PC-9 (cell line): ENCODE measurements at places on chromosomes 16 and 17.

- DNase-seq, result no peak
Observed at GRCh38 chr16:4893103-4893862, 43.7 kb downstream of the PPL start.

DNA sequence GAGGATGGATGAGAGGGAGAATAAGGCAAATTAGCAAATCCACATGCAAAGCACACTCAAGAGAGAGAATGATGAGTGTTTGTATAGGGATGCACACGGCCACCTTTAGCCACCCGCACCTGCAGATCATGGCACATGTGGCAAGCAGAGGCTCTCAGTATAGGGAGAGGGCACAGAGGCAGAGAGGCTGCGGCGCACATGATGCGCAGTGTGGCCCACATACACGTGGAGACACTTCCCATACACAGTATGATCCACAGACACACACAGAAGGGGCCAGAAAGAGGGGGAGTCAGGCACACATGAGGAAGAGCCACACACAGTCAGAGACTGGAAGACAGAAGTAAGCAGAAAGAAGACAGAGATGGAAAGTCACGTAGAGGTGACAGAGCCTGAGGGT lies 6.5 kb upstream of the CHD3 start:
- DNase-seq, result no peak

DNA sequence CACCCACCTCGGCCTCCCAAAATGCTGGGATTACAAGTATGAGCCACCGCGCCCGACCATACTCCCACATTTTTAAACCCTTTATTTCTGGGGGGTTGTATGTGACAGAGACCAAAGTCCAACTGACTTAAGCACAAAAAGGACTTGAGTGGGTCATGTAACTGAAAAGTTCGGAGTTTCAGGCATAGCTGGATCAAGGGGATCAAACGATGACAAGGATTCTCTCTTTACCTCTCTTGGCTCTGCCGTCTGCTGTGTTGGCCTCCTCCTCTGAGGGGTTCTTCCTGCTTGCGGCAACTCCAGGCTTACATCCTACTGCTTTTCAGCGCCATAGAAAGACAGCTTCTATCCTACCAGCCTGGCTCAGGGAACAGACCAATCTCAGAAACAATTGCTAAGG lies 9.2 kb upstream of the SBK1 start:
- no peak for DNase-seq

GRCh38 chr16:79902351-79902750 lies 301.8 kb upstream of the MAF start:
- DNase-seq, result no peak

- DNase-seq, result no peak
Observed at GRCh38 chr16:28063591-28064061, at the start of gene GSG1L. GSG1L (minus strand) TSS chr16:28063714; CDS start chr16:28063424, 290 bp downstream.

- no peak for DNase-seq
Observed at GRCh38 chr16:1902547-1903219, 15.5 kb downstream of the HS3ST6 start.

GRCh38 chr17:51154176-51154575 lies 817 bp downstream of the NME1 start:
- DNase-seq, result no peak
